ENCODE measurements at places on chromosomes 2 and 18.

GRCh38 chr2:48944956-48945355 is 189.4 kb upstream of the LHCGR start:
- no peak for DNase-seq

DNA sequence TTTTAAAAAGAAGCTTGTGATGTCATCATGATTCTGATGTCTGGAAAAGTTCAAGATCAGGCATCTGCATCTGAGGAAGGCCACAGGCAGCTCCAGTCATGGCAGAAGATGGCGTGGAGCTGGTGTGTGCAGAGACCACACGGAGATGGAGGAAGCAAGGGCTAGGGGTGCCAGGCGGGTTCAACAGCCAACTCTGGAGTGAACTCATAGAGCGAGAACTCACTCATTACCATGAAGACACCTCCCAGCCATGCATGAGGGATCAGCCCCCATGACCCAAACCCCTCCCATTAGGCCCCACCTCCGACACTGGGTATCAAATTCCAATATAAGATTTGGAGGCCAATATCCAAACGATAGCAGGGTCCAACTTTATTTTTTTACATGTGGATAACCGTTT is 61.6 kb downstream of the KCNG2 start:
- no peak for DNase-seq

DNA sequence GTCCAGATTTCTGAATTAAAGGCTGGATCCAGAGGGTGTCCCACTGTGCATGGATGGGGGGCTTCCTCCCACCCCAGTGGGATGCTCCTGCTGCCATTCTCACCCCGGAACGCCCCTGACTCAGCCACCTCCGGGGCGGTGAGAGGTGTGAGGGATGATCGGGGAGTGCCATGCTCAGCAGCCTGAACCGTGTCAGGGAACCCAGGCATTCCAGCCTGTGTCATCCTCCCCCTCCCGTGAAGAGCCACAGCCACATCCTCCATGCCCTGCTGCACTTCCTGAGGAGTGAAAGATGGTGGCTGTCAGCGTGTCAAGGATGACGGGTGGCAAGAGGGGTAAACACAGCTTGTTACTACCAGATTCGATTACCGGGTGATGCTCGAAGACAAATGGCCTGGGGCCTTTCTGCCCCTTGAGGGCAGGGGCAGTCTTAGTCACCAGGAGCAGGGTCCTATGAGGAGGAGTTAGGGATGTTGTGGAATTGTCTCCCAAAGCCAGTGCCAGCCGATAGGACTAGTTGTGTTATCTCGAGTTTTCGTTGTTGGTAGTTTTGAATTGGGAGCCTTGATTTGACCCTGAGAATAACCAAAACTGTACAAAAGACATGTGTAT is 80.8 kb downstream of the TCF7L1 start:
- no peak for DNase-seq

DNA sequence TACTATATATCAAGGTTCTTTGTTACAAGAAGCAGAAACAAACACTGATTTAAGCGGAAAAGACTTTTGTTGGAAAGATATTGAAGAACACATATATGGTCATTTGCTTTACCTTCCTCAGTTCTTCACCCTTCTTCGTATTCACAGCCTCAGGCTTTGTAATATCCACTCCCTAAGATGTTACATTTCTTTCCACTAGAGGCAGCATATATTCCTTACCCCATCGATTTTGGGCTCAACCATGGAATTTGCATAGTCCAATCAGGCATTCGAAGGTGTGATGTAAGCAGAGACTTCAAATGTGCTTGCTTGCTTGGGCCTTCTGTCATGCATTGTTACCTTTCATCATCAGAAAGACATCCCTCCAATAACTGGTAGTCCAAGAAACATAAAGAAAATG is 287.4 kb downstream of the PID1 start:
- DNase-seq, result no peak

DNA sequence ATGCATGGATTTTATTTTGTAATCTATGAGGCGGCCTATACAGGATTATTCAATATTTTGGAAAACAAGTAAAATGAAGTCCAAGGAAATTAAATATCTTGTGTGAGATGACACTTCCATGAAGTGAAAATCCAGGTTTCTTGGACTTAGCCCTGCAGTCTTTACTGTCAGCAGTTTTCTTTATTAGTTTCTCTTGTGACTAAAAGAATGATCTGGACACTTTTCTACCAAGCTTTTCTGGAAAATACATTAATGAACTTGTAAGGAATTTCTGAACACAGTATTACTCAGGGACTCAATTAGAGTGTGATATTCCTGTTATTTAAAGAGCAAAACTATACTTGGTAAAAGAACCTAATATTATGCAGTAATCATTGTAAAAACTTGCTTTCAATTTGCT is 610.4 kb upstream of the SLC8A1 start:
- no peak for DNase-seq

DNA sequence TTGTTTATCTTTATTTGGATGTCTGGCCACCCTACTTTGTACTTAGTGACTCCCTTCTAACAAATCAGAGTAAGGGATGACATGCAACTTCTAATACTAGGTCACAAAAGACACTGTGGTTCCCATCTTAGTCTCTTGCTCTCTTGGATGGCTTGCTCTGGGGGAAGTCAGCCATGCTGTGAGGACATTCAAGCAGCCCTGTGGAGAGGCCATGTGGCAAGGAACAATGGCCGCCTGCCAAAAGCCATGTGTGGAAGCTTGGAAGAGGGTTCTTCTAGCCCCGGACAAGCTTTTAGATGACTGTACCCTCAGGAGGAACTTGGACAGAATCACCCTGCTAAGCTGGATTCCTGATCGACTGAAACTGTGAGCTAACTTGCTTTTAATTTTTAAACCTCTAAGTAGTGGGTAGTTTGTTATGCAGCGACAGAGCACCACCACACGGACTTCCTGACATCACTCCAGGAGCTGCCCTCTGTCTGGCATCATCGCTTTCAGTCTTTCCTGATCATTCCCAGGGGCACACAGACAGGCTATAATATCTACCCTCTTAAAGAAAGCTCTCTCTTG is 116.8 kb upstream of the ODC1 start:
- no peak for DNase-seq

- no peak for DNase-seq
These were observed 35.3 kb upstream of the FAM98A start for GRCh38 chr2:33634261-33634910.

DNA sequence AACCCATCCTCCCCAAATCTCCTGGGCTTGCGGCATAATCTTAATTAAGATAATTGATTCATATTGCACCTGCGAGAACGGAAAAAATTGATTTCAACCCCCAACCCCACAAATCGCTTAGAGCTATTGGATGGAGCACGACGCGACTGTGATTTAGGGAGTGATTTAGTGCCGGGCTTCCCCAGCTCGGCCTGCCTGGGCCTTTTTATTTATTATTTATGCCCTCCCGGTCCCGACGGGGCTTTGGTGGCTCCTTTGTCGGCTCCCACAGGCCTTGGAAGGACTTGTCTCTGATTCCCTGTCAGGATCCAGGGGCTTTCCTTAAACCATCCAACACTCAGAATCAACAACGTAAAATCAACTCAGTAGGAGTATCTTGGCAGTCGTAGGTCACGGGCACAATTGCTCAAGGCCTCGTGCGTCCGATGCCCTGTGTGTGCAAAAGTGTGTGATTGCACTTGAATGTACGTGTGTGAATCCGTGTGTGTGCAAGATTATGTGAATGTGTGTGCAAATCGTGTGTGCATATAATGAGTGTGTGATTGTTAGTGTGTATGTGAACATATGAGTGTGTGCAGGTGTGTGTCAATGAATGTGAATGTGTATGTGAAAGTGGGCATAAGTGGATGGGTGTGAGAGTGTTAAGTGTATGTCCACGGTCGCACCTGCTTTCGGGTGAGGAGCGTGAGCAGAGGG is 4.3 kb upstream of the NEUROD1 start:
- DNase-seq, result no peak

DNA sequence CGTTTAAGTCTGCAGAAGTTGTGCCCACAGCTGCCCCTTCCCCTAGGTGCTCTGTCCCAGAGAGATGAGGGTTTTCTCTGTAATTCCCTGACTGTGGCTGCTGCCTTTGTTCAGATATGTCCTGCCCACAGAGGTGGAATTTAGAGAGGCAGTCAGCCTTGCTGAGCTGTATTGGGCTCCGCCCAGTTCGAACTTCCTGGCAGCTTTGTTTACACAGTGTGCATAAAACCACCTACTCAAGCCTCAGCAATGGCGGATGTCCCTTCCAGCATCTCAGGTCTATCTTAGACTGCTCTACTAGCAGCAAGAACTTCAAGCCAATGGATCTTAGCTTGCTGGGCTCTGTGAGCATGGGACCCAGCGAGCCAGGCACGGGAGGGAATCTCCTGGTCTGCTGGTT is 48.1 kb downstream of the LHCGR start:
- no peak for DNase-seq

DNA sequence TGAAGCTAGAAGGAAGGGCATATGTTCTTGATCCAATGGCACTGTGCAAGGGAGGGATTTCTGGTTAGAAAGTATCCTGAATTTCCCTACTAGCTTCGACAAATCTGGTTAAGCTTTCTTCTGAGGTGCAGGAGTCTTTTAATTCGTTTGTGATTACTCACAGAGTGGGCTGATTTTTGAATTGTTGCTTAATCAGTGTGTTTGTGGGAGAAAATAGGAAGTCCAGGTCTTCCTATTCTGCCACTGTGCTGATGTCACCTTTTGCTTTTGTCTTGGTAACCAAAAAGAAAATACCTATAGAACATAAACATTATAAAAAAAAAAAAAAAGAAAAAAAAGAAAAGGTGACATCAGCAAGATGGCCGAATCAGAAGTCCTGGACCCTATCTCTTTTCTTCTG is 1008.6 kb downstream of the TSN start:
- no peak for DNase-seq

DNA sequence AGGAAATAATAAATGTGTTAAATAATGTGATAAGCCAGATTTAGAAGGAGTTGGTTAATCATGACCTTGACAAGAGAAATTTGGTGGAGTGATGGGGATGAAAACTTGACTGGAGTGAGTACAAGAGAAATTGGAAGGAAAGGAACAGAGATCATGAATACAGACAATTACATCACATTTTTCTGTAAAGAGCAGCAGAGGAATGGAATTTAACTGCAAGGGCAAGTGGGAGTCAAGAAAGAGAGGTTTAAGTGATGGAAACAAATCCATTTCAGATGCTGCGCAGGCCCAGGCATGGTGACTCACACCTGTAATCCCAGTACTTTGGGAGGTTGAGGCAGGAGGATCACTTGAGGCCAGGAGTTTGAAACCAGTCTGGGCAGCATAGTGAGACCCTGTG is 46.7 kb downstream of the ICA1L start:
- no peak for DNase-seq

DNA sequence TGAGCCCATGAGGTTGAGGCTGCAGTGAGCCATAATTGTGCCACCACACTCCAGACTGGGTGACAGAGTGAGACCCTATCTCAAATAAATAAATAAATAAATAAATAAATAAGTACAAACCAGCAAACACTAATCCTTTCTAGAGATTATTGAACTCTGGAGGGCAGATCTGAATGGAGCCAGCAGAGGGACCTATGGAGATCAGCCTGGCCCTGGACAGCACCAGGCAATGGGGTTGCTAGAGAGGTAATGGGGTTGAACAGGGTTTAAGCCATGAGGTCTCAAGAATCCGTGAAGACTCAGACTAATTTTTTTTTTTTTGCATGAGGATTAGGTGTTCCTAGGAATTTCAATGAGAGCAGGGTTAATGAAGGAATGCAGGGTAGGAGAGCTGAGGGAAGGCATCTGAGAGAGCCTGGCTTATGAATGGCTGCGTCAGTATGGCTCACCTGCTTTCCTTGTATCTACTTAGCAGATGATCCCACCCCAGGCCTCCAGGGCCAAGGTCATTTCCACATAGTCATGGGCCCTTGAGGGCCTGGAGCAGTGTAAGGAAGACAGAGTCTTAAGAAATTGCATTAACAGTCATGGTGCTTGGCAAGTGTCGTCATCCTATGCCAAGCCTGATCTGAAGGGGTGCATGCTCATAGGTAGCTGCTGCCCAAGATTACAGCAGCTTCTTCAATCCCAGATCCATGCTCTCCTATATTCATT is 34.6 kb upstream of the IL37 start:
- DNase-seq, result no peak

- DNase-seq, result no peak
These were observed 5.3 kb downstream of the SLC4A3 start for GRCh38 chr2:219632760-219633105.

DNA sequence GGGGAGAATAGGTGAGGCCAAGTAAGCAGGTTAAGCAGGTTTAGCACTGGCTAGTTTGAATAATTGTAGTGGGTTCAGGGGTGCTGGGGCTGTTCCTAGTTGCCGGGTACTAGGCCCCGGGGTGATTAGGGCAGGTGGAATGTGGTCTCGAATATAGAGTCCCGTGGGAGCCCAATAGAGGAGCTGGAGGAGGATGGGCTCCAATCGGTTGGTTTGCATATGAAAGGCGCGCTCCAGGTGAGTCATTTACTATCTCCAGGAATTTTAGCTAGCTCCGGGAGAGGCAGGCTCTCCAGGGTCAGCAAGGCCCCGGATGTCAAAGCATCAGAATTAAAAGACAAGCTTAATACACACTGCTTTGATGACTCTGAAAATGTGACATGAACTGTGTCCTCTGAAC is 304.0 kb downstream of the ZNF521 start:
- DNase-seq, result no peak

DNA sequence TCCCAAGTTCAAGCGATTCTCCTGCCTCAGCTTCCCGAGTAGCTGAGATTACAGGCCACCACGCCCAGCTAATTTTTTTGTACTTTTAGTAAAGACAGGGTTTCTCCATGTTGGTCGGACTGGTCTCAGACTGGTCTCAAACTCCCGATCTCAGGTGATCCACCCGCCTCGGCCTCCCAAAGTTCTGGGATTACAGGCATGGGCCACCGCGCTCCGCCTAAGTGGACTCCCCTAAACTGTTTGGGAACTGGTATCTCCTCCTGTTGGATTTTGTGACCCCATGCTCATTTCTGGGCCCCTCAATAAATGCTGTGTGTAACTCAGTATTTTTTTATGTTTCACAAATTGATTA is 5.2 kb downstream of the SCTR start:
- no peak for DNase-seq

GRCh38 chr2:30255026-30255425 is 23.7 kb downstream of the LBH start:
- no peak for DNase-seq

- DNase-seq, result no peak
These were observed 652.5 kb downstream of the KCNJ3 start for GRCh38 chr2:155350783-155351580.

GRCh38 chr2:221610255-221610654 is 38.2 kb upstream of the EPHA4 start:
- no peak for DNase-seq
